ENCODE measurements at places on chromosomes 11 and 22. TPM values are rescaled to one million over a fixed set of nuclear protein-coding genes. Genes with fewer than 3 reads are reported as not detected.

PRRG4 gene
- 1.8 TPM for total RNA-seq

BIRC3 gene
- 48.9 TPM for total RNA-seq

BBOX1 gene
- not detected for total RNA-seq

ARVCF gene
- 2.8 TPM for total RNA-seq

All from A549 treated with Mapracorat at 1 μM for 4 hours (cell line).